ENCODE measurements at places on chromosomes 5 and 9.

DNA sequence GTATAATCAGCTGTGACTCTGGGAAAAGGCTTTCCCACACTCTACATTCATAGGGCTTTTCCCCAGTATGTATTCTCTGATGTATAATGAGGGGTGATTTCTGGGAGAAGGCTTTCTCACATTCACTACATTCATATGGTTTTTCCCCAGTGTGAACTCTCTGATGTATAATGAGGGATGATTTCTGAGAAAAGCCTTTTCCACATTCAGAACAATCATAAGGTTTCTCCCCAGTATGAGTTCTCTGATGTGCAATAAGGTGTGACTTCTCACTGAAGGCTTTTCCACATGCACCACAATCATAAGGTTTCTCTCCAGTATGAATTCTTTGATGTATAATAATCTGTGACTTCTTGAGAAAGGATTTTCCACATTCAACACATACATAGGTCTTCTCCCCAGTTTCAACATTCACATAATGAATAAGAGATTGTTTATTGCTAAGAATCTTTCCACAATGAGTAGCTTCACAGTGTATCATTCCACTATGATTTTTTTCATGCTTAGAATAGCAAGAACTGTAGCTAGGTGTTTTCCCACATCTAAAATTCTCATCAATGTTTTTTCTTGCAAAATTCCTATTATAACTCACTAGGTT lies 26.7 kb upstream of the ZNF300 start:
- no peak for DNase-seq

- DNase-seq = no peak
Measured at GRCh38 chr9:3960661-3961144, 339.2 kb downstream of the GLIS3 start.

DNA sequence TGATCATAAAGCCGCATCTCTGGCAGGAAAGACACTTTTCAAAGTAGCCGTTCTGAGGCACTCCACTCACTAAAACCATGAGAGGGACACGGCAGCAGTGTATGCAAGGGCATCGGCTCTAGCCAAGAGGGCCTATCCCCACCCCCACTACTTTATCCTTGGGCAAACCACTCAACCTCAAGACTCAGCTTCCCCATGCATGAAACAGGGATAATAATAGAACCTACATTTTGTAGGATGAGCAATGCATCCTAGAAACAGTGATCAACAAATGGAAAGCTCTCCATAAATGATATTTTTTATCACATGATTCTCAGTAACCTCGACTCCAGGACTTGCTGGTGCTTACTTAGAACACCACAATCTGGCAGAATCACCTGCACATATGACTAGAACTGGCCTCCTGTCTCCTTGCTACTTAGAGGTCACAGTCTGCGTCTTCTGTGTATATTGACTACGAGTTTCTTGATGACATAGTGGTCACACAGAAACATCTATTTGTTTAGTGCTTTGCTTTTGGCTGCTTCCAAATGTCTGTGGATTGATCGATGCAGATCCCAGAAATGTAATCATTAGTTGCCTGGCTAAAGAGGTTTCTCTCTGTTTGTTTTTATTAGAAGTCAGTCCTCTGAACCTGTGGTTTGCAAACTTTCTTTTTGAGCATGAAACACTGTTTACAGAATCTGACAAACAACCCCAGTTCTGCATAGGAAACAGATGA lies 102.1 kb downstream of the LHFPL2 start:
- no peak for DNase-seq

DNA sequence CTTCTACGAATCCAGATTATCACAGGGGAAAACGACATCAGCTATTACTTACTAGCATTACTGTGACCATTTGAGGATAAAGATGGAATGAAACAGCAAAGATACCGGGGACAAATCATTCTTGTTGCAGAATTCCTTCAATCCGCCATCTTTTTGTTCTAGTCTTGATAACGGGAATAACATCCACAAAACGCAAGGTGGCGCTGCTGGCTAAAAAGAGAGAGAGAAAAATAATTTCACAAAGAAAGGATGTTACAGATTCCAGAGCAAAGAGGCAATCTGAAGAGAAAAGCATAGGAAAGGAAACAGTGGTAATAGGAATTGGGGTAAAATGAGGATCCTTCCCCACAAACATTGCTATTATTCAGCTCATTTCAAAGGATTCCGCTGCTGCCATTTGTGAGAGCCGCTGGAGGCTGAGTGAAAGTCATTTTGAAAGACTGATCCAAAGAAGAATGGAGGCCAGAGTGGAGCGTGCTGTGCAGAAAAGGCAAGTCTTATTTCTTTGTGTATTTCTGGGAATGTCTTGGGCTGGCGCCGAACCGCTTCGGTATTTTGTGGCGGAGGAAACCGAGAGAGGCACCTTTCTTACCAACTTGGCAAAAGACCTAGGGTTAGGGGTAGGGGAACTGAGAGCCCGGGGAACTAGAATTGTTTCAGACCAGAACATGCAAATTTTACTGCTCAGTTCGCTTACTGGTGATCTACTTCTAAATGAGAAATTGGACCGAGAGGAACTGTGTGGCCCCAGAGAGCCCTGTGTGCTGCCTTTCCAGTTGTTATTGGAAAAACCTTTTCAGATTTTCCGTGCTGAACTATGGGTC lies at the start of gene PCDHB7:
PCDHB7 (plus strand) TSS at position 264 of the 824 bp plus-strand sequence; CDS start at position 456, 192 bp downstream.
- no peak for DNase-seq

DNA sequence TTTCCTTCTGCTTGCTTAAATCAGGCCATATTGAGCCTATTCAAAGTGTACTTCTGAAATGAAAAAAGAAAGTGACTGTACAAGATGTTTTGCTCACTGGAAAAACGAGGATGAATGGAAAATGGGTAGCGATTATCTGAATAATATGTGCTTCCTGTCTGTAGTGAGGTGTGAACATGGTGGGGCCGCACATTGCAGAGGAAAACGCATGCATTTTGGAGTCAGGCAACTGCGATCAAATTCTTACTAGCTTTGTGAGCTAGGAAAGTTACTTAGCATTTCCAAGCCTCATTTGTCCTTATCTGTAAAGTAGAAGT lies 73.0 kb upstream of the PRSS3 start:
- DNase-seq = no peak

All from pulmonary artery endothelial cell (primary cell).